ENCODE measurements at places on chromosomes 5 and 9.

DNA sequence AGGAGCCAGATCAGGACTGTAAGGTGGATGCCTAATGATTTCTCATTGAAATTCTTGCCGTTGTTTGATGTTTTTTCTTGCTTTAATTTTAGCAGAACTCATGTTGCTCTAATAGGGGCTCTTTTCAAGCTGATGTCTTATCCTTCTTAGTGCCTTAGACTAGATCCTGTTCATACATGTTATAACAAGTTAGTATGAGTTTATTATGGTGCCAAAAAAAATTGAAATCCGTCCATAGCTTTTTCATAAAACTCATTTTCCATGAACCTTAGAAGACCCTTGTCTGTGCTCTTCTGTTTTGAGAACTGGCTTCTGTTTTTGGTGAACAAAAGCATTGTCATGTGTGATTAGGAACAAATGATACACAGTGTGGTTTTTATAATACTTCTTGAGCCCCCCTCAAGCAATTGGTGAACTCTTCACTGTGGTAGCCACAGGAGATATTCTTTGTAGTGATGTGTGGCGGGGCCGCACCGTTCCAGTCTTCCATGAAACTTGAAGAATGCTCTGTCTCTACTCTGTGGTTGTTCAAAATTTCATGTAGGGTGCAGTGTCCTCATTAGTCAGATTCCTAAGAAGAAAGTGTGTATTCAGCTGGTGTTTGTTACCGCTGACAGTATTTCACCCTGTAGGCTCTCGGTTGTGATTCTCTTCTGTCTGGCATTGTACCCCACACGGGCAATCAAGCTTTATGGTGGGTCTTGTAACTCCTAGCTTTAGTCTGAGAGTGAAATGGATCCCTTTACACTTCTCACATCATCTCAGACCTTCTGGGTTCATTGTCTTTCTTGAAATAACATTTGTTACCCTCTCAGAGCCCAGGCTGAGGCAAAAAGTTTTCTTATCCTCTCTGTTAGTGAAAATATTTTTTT, 10.7 kb downstream of the OTULIN start:
- no peak for DNase-seq

GRCh38 chr9:98883276-98883675, 60.4 kb upstream of the COL15A1 start:
- no peak for DNase-seq

DNA sequence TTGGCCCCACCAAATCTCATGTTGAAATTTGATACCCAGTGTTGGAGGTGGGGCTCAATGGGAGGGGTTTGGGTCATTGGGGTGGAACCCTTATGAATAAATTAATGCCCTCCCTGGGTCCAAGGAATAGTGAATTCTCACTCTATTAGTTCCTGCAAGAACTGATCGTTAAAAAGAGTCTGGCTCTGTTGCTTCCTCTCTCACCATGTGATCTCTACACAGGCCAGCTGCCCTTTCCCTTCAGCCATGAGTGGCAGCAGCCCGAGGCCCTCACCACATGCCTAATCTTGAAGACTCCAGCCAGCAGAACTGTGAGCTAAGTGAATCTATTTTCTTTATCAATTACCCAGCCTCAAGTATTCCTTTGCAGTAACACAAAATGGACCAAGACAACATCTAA, 106.0 kb downstream of the CAAP1 start:
- DNase-seq: no peak

DNA sequence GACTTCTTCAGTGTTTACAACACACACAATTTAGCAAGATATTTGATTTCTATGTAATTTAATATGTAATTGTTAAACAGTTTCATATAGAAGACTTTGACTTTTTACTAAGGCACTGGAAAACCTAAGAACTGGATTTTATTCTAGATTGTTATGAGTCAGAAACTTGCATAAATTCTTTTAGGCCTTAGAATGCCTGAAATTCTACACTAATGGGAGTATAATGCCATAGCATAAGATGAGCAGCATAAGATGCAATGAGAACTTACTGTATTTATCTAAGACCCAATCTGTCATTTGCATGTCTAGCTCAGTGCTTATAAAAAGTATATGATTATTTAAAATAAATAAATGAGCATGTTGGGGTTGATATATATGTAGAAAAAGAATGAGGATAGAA, 285.2 kb downstream of the CDH12 start:
- DNase-seq: no peak

GRCh38 chr9:98971915-98972223, 28.2 kb downstream of the COL15A1 start:
- no peak for DNase-seq

GRCh38 chr5:53114988-53115387, 5.4 kb upstream of the MOCS2 start:
- DNase-seq: no peak

GRCh38 chr5:158739951-158740757, 359.6 kb downstream of the EBF1 start:
- DNase-seq: no peak

GRCh38 chr5:140025736-140026135, 17.4 kb downstream of the NRG2 start:
- no peak for DNase-seq

- DNase-seq: no peak
Observed at GRCh38 chr5:136174021-136174659, 18.8 kb downstream of the SMIM32 start.

- DNase-seq: no peak
Observed at GRCh38 chr9:134381671-134382516, 55.6 kb downstream of the RXRA start.

GRCh38 chr5:139481122-139481533, 1.4 kb downstream of the STING1 start:
- no peak for DNase-seq

DNA sequence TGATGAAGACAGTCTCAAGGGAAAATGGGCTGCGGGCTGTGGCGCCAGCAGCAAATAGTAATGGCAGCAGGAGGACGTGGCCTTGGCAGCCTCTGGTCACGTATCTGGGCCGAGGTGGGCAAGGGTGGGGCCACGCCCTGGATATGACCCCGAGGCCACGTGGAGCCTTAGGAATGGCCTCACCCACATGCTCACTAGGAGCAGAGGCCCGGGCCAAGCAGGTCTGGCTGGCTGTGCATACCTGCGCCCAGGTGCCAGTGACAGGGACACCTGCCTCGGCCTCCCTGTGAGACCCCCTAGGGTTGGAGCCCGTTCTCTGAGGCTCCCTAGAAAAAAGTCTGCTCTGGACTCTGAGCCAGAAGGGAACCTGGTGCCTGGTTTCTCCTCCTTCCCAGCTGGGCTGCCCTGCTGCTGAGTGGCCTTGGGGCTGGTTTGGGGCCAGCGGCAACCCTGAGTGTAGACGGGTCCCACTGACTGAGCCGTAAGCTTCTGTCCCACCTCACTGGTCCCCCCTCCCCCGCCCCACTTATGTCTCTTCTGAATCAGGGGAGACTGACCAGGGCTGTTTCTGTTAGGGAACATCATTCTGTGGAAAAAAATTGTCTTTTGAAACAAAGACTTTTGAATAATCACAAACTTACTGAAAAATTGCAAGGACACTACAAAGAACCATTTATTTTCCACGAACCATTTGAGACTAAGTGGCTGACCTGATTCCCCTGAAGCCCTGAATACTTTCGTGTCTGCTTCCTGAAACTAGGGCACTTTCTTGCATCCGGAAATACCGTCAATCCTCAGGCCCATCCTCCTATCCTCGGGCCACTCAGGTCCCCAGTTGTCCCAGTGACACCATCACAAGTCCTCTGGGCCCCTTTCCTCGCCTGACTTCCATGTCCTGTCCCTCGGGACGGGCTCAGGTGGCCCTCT, 60.8 kb downstream of the WNK2 start:
- DNase-seq: no peak

Data from stimulated activated CD4-positive, alpha-beta T cell treated with anti-CD3 and anti-CD28 coated beads, Interleukin-15, amount 100 ng/mL, for 1 hour (primary cell).